LoVo (cell line): ENCODE measurements at places on chromosomes 6 and 20.

DNA sequence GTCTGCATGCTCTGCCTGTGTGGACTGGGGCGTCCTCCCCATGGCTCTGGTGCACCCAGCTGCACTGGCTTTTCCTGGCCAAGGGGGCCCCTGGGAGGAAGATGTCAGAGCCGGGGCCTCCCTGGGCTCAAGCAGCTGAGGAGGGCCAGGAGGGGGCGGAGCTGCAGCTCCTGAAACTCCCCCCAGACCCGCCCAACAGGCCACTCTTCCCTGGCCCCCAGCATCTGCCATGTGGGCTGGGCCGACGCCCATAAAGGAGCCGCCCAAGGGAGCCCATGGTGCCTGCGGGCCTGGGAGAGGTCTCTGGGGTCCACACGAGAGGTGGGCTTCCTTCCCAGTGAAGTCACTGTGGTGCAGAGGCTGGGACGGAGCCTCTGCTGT is 4.0 kb downstream of the RBBP8NL start:
- DNase-seq, result no peak

DNA sequence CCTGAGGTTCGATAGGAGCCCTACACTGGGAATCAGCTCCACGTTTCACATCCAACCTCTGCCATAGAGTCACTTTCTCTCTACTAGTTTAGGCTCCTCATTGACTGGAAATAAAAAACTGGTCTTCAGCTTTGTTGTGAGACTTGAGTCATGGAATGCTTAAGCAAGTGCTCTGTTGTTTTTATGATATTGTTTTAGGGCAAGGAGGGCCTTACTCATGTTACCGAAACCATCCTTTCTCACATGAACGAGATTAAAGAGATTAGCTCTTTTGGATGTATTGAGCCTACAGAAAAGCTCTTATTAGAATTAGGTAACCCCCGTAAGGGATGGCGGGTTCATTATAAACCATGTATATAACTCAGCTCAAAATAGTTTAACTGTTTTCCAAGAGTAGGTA is 6.9 kb upstream of the MOCS1 start:
- DNase-seq, result no peak

DNA sequence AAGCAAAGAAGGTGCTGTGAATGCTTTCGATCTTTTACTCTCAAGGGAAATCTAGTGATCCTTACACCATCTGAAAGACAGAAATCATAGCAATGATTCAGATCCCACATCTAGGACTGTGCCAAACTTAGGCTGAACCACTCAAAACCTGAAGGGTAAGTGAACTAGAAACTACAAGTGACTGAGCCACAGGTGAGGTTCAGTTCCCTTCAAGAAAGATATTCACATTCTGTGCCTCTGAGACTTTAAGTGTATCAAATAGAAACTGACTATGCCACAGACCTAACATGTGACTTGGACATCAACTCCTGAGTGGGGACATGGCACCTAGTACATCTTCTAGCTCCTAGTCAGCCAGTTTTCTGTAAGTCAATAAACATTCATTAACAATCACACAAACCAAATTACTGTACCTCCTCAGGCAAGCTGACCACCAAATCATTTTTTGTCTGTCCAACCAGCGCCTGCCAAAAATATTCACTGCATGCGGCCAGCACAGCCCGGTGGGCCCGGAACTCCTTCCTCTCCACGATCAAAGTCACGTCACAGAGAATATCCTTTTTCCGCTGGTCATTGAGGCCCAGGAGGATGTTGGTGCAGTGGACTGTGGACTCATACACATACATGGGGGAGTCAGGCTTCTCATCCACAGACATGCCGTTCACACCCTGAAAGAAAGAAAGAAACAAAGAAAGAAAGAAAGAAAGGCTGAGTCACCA is 114.1 kb downstream of the GJA10 start:
- no peak for DNase-seq

GRCh38 chr6:152680151-152680550 is 17.5 kb upstream of the MYCT1 start:
- DNase-seq, result no peak

DNA sequence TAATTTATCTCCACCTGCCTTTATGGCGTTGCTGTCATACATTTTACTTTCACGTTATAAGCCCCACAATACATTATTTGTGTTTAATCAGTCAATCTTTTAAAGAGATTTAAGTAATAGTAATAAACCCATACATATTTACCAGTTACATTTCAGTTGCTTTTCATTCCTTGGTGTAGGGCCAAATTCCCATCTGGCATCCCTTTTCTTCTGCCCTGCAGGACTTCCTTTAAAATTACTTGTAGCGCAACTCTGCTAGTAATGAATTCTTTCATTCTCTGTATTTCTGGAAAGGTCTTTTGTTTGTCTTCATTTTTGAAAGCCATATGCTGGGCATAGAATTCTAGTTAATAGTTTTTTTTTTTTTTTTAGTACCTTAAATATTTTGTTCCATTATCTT is 24.9 kb downstream of the ZNF334 start:
- DNase-seq, result no peak

- DNase-seq, result no peak
These were observed 32.5 kb downstream of the SPDEF start for GRCh38 chr6:34523441-34524206.

DNA sequence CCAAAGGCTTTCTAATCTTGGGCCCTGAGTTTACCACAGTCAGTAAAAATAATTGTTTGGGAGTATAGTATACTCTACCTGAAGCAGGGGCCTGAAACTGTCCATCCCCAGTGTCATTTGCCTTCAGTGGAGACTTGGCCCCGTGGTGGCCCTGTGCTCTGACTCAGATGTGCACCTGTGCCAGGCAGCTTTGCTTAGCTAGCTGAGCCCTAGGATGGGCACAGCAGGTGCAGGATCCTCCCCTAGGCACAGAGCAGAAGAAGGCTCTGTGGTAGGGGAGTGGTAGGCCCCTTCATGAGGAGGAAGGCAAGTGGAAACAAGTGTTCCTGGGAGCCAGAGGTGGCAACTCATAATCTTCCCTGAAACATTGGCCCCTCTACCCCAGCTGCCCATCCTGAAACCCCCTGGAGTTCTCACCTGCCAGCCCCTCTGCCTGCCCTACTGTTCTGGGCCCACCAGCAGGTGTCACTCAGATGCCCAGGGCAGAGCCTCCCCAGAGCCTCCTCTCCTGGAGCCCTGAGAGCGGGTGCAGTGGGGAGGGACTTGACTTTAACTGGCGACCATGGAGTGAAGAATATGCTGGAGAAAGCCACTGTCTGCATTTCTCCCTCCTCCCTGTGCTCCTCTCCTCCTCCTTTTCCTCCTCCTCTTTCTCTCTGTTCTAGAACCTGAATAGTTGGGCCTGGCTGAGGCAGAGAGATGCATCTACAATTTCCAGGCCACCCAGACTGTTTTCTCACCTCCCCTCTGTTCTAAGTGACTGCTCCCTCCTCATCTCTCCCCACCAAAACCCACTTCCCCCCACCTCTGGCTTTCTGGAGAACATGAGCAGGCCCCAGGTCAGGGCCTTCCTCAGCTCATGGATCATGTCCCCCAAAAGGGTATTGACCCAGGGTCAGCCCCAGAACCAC is 2.9 kb downstream of the CPNE5 start:
- DNase-seq, result no peak

DNA sequence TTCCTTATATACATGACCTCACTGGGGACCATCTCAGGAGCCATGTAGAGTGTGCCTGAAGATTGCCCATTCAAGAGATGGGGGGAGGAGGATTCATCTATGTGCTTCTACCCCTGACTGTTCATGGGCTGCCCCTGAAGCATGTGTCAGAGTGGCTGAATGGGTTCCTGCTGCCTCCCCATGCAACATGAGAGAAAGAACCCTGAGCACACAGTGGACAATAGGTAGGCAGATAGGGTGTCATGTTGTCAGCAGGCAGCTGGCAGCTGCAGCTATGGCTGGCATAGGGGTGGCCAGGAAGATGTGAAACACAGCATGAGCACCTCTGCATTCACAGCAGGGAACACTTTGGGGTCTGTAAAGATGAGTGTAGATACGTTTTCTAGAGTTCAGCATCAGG is 208.4 kb upstream of the CNR1 start:
- no peak for DNase-seq

GRCh38 chr6:123771126-123771525 is 32.5 kb upstream of the NKAIN2 start:
- no peak for DNase-seq

GRCh38 chr6:51959744-51960383 is 127.5 kb downstream of the PKHD1 start:
- peak; percentile 66 for DNase-seq

DNA sequence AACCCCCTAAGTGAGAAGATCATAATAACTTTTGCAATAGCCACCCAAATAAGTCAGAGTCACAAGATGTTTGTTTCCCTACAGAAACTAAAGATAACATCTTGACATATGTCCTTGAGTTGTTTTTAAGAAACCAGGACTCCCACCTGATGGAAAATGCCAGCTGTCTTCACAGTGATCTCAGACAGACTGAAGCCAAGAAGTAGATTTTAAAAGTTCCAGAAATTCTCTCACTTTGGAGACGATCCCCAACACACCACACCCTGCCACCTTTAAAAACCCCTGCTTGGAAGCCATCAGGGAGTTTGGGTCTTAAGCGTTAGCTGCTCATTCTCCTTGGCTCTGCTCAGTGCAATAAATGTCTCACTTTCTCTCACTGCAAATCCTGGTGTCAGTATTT is 63.0 kb downstream of the GPR6 start:
- DNase-seq, result no peak

GRCh38 chr20:63863021-63863797 is 1.9 kb upstream of the TPD52L2 start:
- DNase-seq, result no peak

DNA sequence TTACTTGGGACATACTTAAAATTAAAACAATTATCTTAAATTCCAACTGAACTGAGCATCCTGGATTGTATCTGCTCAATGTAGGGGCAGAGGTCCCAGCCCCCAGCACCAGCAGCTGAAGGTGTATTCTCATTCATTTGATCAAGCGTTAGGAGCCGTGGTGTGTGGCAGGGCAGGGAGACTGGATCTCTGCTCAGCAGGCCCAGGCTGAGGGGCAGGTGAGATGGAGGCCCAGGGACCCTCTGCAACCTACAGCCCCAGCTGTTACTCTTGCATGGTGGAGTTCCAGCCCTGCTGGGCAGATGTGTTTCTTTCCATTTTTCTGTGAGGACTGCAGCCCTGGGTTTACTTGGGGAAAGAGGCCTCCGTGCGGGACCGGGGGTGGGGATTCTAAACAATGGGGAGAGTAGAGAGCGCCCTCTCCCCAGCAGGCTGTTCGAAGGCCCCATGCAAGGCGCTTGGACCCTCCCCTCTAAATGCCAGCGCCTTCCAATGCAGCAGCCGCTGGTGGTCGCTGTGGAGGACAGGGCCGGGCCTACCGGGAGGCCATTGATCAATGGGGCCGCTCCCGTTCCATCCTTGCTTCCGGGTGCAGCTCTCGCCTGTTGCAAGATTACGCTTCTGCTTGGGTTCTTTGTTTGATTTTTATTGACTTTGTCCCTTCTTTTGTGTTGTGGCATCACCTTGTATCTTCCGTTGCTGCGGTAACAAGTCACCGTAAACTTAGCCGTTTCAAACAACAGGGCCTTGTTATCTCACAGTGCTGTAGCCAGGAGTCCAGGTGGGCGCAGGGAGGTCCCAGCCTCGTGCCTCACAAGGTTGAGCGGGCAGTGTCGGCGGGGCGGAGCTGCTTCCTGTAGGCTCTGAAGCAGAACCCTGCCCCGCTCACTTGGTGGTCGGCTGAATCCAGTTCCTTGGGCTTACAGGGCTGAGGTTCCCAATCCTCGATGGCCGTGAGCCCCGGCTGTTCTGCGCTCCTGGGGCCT is 134.8 kb upstream of the PHACTR3 start:
- DNase-seq, result no peak

DNA sequence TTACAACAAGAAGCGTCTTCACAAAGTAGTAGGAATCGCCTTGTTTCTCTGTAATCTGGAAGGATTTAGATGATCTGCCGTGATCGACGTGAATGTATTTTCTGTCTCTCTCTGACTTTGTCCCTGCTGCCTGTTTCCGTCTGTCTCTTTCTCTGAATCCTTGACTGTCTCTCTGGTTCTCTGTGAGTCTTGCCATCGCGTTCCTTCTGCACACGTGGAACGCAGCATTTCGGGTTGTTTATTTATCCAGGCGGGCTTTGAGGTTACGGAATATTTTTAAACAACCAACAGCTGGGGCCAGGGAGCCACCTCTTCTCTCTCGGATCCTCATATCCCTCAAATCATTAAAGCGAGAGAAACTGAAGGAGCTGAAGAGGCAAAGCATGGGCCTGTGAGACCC is 215.9 kb downstream of the ZDHHC14 start:
- no peak for DNase-seq

GRCh38 chr20:48959899-48960550 is 38.5 kb downstream of the ARFGEF2 start:
- DNase-seq, result no peak

- no peak for DNase-seq
These were observed 121.6 kb downstream of the ADGRB3 start for GRCh38 chr6:68756454-68757375.

DNA sequence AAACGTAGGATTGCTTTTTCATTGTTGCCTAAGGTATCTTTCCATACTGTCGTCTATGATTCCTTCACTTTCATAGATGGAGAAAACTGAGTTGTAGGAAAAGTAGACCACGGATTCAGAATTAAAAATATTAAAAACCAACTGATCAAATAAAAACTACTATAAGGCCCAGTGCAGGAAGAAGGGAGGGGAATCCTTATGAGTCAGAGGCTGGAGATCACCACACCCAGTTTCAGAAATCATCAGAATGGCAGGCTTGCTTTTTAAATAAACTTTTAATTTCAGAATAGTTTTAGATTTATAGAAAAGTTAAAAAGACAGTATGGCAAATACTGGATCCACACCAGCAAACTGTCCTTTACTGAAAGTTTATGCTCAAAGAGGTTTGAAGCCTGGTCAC is 32.0 kb upstream of the POPDC3 start:
- peak; percentile 20 for DNase-seq

- no peak for DNase-seq
These were observed 47.9 kb upstream of the RNF8 start for GRCh38 chr6:37305841-37306425.

DNA sequence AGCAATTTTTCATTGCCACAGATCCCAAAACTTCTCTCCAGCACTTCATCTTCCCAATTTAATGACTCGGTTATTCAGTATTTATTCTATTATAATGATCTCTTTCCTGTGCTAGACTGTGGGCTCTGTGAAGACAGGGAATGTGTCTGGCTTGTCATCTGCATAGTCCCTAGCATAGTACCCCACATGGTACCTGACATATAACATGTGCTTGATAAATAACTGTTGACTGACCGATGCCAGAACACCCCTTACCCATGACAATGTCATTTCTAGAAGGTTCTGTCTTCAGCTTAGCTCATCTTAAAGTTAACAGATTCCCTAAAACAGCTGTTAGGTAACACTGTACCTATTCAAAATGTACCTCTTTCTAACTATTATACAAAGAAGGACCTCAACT is 3.6 kb downstream of the PXMP4 start:
- no peak for DNase-seq

DNA sequence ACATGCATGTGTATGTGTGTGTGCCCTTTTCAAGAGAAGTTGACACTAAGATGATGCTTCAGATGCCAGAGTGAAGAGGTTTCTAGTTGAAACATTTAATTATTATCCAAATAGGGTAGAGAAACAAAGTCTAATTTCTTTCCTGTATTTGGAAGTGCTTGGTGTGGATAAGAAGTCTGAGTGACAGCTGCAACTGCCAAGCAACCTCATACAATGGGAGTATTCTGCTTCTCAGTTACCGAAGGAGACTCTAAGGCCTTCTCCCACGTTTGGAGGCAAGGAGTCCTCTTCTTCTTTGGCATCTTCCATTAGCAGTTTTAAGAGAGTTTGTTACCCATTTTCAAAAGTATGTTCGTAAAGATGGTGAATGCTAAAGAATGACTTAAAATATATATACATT is 82.4 kb downstream of the HDGFL1 start:
- no peak for DNase-seq

GRCh38 chr6:23307516-23307915 is 738.1 kb downstream of the HDGFL1 start:
- no peak for DNase-seq

- DNase-seq, result no peak
These were observed 71.9 kb upstream of the SULF2 start for GRCh38 chr20:47857187-47857568.
